Stimulated activated CD8-positive, alpha-beta memory T cell treated with anti-CD3 and anti-CD28 coated beads, Interleukin-4, amount 100 ng/mL, for 1 hour (primary cell): ENCODE measurements at places on chromosomes 2 and 18.

GRCh38 chr2:69604026-69604678 lies 39.4 kb downstream of the AAK1 start:
- no peak for DNase-seq

GRCh38 chr2:200679127-200679526 lies 93.3 kb downstream of the AOX1 start:
- DNase-seq = no peak

DNA sequence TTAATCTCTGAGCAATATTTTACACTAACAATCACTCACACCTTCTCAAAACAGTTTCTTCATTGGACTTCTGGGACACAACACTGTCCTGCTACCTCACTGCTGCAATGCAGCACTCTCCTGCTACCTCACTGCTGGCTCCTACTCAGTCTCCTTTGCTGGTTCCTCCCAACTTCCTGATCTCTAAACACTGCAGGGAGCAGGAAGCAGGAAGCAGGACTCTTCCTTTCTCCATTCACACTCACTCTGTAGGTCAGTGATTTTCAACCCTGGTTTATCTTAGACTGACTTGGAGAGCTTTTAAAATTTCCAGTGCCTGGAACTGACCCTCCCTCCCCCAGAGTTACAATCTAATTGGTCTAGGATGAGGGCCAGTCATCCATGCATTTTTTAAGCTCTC lies 243.4 kb upstream of the RBBP8 start:
- DNase-seq = no peak

GRCh38 chr2:191226196-191226595 lies 19.0 kb upstream of the MYO1B start:
- no peak for DNase-seq

GRCh38 chr2:230797515-230798495 lies 66.9 kb upstream of the ITM2C start:
- DNase-seq = no peak

- DNase-seq = no peak
These were observed 53.4 kb downstream of the SPIRE1 start for GRCh38 chr18:12604445-12605007.

DNA sequence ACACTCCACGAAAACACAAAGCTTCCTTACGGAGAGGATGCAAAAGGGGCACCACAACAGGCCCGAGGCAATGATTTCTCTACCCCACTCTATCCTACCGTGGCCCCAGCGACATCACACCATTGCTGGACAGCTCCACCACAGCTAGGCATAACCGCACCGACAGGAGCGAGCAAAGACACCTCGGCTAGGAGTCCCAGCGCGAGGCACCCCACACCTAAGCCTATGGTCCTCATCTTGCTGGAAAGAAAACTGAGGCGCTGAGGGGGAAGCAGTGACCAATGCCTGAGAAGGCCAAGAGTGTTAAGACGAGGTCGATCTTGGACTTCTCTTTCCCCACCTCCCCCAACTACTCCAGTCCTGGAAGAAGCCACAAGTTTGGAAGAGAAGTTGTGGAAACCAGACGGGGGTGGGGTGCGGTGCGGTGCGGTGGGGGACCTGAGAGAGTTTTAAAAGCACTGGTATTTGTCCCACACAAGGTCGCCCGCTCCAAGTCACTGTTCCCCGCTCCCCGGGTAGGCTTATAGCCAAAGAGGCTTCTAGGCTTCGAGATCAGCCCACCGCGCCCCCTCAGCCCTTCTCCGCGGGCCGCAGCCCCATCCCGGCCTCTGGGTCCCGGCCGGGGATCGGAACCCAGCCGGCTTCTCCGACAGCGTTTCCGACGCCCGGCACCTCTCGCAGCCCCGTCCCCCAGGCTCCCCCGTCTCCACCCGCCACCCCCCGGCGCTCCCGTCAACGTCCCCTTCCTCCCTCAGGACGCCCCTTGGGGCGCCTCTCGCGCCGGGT lies 766 bp downstream of the PDE6D start:
- DNase-seq = no peak
